ENCODE measurements at places on chromosomes 1 and 21. TPM values are rescaled to one million over a fixed set of nuclear protein-coding genes. Genes with fewer than 3 reads are reported as not detected.

LORICRIN gene
- 39.6 TPM for total RNA-seq

DNA sequence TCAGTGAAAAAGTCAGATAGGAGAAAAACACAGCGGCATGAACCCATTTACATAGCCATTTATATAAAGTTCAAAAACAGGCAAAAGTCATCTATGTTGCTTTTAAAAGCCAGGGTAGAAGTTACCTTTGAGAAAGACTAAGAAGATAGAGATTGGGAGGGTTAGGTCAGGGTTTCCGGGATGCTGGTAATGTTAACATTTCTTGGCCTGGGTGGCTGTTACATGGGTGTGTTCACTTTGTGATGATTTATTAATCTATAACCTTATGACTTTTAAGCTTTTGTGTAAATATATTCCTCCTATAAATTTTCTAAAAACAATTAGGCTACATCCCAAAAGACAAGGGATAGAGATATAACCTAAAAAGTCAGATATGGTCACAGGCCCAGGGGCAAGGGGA is 15.0 kb upstream of the FAM20B start:
- DNase-seq: no peak

GRCh38 chr1:155950829-155951228 is 9.4 kb downstream of the RXFP4 start:
- DNase-seq: no peak

PRAMEF25 gene
- not detected for total RNA-seq

MTMR11 gene
- 8.7 TPM for total RNA-seq

DNA sequence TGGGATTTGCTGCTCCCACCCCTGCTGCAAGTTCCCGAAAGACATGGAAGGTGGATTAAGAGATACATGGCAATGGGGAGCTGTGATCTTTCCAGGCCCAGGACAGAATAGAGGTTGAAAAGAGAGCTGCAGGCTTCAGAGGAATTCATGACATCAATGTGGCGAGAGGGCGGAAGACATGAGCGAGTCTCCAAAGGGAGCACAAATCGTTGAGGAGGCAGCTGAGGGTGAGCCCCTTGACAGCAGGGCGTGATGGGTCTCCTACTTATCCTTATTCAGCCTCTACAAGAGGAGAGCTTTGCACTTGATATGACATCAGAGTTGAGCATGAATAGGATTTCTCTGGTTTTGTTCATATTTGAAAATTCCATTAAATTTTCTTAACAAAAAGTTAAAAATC is 45.5 kb upstream of the TACSTD2 start:
- DNase-seq: no peak

Data from skin of body (tissue), 3 donors.